Calu3 (cell line): ENCODE measurements at places on chromosomes 12 and 14.

GRCh38 chr12:117836999-117837736, 131.6 kb downstream of the KSR2 start:
- peak; percentile 84 for DNase-seq

GRCh38 chr12:38788106-38788505, 117.3 kb downstream of the CPNE8 start:
- DNase-seq = no peak

DNA sequence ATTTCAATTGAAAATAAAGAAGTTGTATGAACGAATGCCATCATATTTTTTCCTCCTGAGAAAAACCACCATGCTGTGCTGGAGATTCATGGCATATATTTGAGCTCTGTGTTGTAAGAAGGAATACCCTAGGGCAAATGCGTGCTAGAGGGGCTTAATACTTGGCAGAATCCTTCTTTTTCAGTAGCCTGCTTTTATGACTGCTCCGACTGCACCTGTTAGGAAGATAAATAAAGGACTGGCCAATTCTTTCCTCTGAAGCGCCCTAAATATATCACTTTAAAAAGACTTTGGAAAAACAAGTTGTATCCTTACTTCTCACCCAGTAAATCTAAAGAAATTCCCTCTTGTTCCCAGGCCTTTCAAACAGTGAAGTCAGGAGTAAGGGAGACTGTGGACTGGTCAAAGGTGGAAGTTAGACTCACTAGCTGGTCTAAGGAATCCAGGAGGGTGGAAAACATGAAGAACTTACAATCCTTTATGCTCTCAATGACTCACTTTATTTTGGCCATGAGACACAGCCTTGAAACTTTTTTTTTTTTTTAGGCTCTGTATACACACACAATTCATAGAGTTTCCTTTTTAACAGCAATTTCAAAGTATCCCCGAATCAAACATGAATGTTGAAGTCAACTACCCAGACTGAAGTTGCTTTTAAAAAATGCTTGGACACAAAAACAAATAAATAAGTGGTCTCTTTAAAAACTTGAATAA, 5.2 kb downstream of the MYBPC1 start:
- DNase-seq = no peak

GRCh38 chr12:24574538-24574937, 374.4 kb downstream of the BCAT1 start:
- no peak for DNase-seq

DNA sequence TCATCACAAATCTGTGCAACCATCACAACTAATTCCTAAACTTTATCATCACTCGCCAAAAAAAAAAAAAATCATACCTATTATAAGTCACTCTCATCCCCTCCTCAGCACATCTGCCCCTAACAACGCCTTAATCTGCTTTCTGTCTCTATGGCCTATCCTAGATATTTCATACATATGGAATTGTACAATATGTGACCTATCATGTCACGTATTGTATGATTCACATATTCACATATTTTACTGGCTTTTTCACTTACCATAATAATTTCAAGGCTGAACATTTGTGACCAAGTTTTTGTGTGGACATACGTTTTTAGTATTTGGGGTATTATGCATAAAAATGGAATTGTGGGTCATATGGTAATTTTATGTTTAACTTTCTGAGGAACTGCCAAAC, 400.7 kb downstream of the DAD1 start:
- no peak for DNase-seq

GRCh38 chr12:42204362-42204761, 33.7 kb downstream of the YAF2 start:
- DNase-seq = no peak

GRCh38 chr14:33515441-33515840, 435.4 kb downstream of the EGLN3 start:
- DNase-seq = no peak

- no peak for DNase-seq
Measured at GRCh38 chr12:80811957-80812708, 95.4 kb downstream of the MYF5 start.
